ENCODE measurements at places on chromosomes 12 and 14. TPM values are rescaled to one million over a fixed set of nuclear protein-coding genes. Genes with fewer than 3 reads are reported as not detected.

DNA sequence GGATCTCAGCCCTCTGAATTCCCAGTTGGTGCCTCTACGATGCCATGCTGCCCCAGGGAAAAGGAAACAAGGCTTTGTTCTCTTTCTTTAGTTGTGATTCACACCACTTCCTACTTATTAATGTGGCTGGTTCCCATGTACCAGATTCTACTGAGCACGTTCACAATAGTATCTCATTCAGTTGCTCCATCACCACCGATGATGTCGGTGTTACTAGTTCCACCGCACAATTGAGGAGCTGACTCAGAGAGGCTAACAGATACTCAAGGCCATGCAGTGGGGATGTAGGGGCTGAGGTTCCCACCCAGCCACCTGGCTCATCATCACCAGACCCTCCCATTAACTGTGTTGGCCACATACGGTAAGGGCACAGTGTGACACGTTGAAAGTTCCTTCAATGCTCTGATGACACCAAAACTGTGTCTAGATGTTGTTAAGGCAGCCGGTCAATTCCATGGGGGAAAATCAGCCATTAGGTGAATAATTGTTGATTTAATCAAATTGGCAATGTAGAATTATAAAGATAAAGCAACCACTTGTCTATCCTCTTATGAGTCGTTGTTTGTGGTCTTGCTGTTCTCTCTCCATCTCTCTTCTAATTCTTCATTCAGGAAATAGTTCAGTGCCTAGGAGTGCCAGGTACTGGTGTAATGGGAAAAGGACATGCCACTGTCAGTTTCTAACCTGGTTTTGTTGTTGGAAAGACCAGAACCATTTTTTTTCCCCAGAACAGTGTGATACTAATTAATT, 244.2 kb upstream of the CRY1 start:
- no peak for DNase-seq

Gene TAS2R19
- 4.2 TPM for total RNA-seq

- DNase-seq, result no peak
Observed at GRCh38 chr12:82757059-82757458, 70.4 kb downstream of the TMTC2 start.

Gene ANG
- total RNA-seq, result 55.5 TPM

Gene SSPN
- total RNA-seq, result 19.7 TPM

- DNase-seq, result no peak
Observed at GRCh38 chr14:31926652-31927347, 150.3 kb upstream of the ARHGAP5 start.

Gene CCDC197
- total RNA-seq, result not detected

- no peak for DNase-seq
Observed at GRCh38 chr12:118098911-118099671, 4.7 kb downstream of the VSIG10 start.

- DNase-seq, result no peak
Observed at GRCh38 chr12:124402248-124403066, 107.6 kb downstream of the RFLNA start.

Gene OR6C68
- not detected for total RNA-seq

DNA sequence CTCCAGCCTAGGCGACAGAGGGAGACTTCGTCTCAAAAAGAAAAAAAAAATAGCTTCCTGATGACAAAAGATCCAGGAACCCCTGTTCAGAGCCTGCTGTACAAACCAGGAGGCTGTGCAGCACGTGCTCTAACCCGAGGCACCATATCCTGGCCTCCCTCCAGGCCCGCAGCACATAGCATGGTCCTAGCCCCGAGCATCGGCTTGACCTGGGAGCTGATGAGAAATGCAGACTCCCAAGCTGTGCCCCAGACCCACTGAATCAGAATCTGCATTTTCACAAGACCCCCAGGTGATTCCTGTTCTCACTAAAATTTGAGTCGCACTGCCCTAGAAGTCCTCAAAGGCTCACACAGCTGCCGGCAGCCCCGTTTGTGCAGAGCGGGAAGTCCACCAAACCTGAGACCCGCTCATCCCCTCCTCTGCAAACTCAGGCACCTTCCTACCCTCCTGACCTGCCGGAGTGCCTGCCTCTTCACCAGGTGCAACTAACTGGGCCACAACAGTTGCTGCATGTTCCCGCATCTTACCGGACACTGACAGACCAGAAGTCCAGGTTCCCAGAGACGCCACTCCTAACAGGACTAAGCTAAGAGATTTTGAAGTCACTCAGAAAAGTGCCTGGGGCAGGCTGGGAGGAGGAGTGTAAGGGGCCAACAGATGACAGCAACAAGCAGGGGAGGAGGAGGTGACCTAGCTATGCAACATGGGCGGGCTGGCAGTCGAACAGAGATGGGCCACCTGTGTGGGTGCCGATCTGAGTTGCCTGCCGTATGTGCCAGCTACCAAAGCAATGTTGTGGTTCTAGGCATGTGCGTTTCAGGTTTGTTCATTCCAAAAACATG, 24.0 kb upstream of the RIN3 start:
- no peak for DNase-seq

Gene KCNA5
- 0.66 TPM for total RNA-seq

GRCh38 chr14:99481745-99482099, 513 bp downstream of the CCNK start:
- DNase-seq, result no peak

DNA sequence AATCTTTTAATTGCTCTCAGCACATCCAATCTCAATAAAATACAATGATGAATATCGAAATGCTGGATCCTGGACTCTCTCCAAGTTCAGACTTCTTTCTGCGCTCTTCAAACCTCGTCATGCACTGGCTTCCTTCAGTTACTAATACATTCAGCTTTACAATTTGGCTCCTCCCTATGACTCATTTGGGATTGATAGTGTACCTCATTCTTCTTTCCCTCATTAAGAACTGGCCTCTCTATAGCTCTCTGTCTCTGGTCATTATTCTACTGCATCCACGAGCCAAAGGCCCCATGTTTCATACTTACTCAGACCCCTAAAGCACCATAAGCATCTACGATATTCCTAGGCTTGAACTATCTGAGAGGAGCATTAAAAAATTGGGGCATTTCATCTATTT, 4.9 kb downstream of the TSPAN8 start:
- no peak for DNase-seq

DNA sequence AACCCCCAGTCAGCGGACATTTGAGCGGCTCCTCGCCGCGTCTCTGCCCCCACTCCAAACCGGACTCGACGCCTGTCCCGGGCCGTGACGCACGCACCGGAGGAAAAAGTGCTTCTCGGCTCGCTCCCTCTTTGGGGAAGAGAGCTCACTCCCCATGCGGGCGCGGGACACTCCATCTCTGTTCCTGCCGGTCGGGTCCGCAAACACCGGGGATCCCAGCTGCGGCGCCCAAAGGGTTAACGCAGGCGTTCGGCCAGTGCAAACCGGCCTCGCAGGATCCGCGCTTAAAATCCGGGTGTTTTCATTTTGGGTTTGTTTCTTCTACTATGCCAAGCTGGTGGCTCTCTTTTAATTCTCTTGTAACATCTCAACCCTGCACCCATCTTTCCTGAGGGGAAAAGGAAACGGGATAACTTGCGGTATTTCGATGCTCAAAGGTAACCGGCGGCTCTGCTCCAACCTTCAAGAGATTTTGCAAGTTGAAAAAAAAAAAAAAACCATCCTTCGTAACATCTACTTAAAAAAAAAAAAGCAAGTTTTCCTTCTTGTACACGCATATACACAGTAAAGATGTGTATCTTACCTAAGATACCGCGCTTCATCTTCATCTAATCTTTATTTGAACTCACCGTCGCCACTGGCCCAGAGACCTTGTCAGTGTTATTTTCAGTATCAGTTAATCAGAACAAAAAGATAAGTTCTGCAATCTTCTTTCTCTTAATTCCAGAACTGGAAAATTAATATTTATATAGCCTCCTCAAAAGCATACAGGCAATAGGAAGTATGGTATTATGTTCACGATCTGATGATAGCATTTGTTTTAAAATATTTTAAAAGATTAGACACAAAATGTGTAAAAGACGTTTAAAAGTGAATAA, 1.6 kb upstream of the ATP2B1 start:
- DNase-seq, result peak; percentile 65

Gene TPPP2
- total RNA-seq, result not detected

GRCh38 chr12:65294641-65295262, 16.3 kb downstream of the MSRB3 start:
- no peak for DNase-seq

Gene MFAP5
- total RNA-seq, result 36.7 TPM

DNA sequence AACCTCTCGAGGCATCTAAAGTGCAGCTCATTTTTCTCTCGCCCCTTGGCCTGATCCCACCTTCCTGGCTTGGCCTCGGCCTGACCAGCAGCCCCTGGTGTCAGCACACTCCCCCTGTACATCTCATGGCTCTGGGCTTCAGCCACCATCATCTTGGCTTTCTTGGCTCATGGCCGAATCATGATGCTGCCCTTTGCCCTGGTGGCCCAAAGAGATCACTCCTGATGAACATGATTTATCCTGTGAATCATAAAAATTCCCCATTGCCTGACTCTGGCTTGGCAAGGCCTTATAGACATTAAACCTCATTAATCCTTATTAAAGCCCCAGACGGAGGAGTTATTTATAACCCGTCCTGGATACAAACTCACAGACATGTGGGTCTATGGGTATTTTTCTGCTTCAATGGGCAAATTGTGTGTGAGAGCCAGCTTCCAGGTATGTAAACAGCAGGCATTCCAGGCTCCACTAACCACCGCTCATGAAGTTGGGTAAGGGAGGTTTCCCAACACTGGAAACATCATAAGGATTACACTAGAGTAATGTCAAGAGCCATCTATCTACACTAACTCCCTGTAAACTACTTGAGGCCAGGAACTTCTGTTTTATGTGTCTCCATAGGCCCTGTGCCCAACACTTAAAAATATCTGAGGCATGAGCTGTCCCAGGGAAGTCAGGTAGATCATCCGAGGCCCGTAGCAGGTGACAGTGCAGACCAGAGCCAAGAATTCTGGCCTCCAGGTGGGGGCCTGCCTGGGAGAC, 171.2 kb downstream of the TTC8 start:
- DNase-seq, result no peak

- no peak for DNase-seq
Observed at GRCh38 chr14:61444215-61444768, 122.9 kb downstream of the PRKCH start.
